ENCODE measurements at places on chromosomes 6 and 20. TPM values are rescaled to one million over a fixed set of nuclear protein-coding genes. Genes with fewer than 3 reads are reported as not detected.

PCK1 gene
- total RNA-seq: not detected

KIFC1 gene
- total RNA-seq: 58.1 TPM

TSPO2 gene
- not detected for total RNA-seq

REM1 gene
- not detected for total RNA-seq

FAM217A gene
- not detected for total RNA-seq

BANF2 gene
- not detected for total RNA-seq

AFDN gene
- 35.3 TPM for total RNA-seq

PHACTR3 gene
- not detected for total RNA-seq

CLIC5 gene
- not detected for total RNA-seq

RAB44 gene
- not detected for total RNA-seq

CCN5 gene
- 6.1 TPM for total RNA-seq

BPIFB1 gene
- total RNA-seq: not detected

TRAPPC3L gene
- not detected for total RNA-seq

Data from subcutaneous preadipocyte (primary cell).